ENCODE measurements at places on chromosomes 1 and 21.

DNA sequence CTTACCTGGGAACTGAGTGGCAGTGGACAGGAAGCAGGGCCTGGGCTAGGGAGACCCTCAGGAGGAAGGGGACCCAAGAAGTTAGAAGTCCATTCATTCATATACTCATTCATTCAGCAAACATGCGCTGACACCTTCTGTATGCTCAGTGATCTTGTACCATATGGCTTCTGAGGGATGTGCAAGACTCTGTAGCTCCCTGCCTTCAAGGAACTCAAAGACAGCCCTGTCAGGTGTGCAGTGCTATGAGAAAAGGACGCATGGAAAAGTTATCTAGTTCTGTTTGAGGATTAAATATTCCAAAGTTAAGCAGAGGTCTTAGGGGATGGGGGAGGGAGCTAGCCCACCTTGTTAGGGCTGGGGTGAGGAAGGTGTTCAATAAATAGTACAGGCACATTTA is 12.5 kb downstream of the DMAP1 start:
- DNase-seq, result no peak

- no peak for DNase-seq
These were observed 13.8 kb downstream of the USP25 start for GRCh38 chr21:15743593-15743992.

- DNase-seq, result no peak
These were observed 49.9 kb upstream of the GUCA2A start for GRCh38 chr1:42214447-42214871.

GRCh38 chr1:161223805-161224694 is 622 bp upstream of the APOA2 start:
- no peak for DNase-seq

GRCh38 chr1:32201011-32201855 is 838 bp downstream of the CCDC28B start:
- DNase-seq, result peak; percentile 77

DNA sequence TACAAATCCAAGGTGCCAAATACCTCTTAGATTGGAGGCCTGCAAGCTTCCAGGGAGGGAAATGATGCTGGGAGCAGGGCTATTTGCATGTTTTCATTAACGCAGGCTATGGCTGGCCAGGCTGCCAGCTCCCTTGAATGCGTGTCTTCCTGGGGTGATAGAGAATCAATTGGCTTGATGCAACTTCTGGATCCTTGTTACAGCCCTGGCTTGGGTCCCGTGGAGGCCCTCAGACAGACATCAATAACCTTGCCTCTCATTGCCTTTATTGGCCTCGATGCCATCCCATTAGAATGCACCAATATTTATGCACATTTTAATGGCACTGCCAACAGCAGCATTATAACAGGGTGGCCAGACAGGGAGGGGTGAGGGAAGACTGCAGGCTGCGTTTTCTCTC is 54.0 kb downstream of the TNR start:
- no peak for DNase-seq

DNA sequence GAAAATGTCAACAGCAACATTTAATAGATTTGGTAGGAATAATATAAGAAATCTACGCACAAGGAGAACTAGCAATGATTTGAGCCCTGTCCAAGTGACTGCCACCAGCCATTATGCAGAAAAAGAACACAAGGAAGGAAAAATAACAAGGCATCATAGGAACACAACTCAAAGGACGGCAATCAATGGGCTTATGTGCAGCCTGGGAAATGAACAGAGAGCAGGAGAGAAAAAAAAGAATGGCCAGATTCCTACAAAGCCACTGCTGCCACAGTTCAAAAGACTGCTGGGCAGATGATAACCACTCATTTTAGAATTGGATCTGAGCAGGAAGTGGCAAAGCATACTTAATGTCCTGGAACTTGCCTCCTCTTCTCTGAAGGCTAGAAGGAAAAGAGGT is 274.3 kb upstream of the CAMK1G start:
- no peak for DNase-seq

- no peak for DNase-seq
These were observed 217.9 kb downstream of the NTNG1 start for GRCh38 chr1:107358619-107359327.

DNA sequence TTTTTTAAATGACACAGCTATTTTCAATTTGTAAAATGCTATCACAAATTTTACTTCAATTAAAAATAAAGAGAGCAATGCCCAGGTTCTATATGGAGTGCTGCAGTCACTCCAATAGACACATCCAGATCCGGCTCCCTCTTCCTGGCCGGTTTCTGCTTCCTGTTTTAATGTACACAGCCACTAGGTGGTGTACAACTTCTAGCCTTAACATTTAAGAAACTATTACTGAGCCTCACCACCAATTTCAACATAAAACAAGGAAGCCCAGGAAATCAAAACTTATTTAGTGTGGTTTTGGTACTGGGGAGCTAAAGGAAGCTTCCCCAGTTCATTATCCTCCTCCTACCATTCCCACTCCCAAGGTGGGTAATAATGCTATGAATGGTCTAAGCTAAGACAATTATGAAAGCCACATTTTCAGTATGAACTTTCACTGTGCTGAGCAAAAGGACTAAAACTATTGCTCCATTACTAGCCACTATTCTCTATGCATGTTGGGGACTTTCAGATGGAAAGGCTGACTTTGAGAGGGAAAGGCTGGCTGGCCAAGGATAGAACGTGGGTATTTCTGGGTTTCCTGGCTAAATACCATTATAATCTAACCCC is 25.5 kb upstream of the MTMR11 start:
- DNase-seq, result peak; percentile 64
